WTC11 (cell line): ENCODE measurements at places on chromosomes 3 and 15.

- DNase-seq, result no peak
Observed at GRCh38 chr3:174659511-174659910, 199.6 kb upstream of the NAALADL2 start.

- peak; percentile 46 for DNase-seq
Observed at GRCh38 chr3:171165499-171165921, 139.0 kb upstream of the SLC2A2 start.

- peak; percentile 74 for DNase-seq
Observed at GRCh38 chr3:184354121-184354728, 7.2 kb downstream of the CLCN2 start.

DNA sequence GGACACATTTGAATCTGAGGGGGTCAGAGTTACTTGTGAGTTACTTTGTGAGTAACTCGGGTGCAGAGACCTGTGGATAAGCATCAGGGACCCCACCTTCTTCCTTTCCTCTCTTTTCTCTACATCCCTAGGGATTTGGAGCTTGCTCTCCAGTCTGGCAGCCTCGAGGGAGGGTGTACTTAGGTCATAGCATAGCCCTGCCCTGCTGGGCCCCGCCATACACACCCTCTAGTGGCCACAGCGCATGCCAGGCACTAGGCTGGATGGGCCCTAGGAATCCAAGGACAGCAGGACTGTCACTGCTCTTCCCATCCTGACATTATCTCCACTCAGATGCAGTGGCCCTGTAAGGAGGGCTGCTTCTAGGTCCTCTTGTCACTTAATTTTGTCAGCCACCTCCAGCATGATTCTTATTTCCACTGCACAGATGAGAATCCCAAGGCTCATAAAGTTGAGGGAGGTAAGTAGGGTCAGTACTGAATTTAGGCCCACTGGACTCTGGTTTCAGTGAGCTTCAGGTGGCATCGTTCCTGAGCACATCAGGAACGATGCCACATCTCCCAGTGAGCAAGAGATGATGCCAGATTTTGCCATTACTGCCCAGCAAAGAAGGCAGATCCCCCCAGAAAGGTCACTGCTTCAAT, 3.6 kb upstream of the SMAD6 start:
- peak; percentile 80 for DNase-seq

GRCh38 chr3:12115104-12115503, 43.6 kb downstream of the TIMP4 start:
- DNase-seq, result no peak

- DNase-seq, result no peak
Observed at GRCh38 chr3:123725652-123726400, 141.0 kb upstream of the HACD2 start.

GRCh38 chr3:179701176-179701827, 48.5 kb downstream of the USP13 start:
- DNase-seq, result no peak

- DNase-seq, result no peak
Observed at GRCh38 chr3:111218615-111219014, 147.0 kb downstream of the NECTIN3 start.

DNA sequence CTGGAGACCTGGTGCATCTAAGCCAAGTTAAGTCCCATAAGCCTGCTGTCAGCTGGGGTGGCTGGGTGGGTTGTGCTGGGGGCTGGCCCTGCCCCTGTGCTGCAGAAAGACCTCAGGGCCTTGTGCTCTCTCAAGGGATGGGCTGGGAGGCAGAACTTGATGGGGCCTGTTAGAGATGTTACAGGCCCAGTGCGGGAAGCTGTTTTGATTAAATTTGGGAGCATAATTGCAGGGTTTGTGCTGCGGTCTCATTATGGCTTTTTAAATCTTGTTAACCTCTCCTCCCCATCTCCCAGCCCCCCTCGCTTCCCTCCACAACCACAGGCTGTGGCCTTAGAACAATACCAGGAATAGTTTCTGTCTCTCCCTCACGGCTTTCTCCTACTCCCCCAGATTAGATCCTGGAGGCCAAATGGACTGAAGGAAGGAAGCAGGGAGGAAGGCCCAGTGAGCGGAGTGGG, 87.6 kb upstream of the TLE3 start:
- no peak for DNase-seq

DNA sequence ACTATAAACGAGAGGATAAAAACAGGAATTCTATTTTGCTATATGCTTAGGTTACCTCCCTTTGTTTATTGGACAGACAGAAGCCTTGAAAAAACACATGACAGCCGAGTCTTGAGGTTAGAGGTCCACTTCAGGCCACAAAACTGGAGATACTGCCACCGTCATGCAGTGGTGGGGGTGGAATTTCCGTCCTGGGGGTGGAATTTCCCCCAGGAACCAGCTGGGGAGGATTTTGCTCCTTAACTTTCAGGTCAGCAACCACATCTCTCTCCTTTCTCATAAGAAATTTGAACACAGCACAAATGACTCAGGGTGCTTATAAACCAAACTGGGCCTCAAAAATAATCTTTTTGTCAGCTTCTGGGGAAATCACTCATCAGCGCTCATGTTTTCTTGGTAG, 545.8 kb upstream of the ADAMTS9 start:
- DNase-seq, result no peak

- no peak for DNase-seq
Observed at GRCh38 chr15:63476229-63476632, 28.2 kb upstream of the USP3 start.

DNA sequence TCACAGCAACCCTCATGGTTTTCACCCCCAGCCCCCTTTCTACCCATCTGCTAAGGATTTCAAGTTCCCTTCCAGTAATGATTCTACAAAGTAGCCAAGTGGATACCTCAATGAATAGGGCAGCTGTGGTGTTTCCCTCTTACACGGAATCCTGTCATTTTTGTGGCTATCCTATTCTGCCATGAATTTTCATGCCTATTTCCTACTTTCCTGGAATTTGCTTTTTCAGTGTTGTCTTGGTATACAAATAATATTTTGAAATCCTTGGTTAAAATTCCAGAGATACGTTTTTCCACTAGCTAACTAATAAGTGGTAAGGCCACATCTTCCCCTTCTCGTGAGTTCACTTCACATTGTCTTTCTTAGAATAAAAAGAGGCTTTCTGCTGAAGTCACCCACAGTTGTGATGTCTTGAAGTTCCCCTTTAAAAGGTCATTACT, 7.5 kb downstream of the ADPRH start:
- DNase-seq, result no peak

- DNase-seq, result no peak
Observed at GRCh38 chr3:147046916-147047315, 359.4 kb downstream of the ZIC4 start.

- no peak for DNase-seq
Observed at GRCh38 chr3:182725372-182726251, 67.7 kb upstream of the ATP11B start.

DNA sequence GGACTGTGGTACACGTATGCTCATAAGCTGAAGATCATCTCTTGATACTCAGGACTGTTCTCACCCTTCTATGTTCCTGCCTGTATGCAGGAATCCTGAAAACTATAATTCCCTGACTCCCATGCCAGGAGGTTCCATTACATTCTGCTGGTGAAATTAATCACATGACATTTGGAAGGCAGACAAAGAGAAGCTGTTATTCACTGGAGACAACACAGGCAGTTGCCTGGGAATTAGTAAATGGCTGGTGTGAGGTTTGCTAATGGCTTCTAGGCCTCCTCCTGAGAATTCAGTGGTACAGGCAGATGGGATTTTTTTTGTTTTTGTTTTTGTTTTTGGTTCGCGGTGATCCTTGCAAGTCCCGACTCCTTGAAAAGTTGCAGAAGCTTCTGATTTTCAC, 91.4 kb downstream of the CTNNB1 start:
- no peak for DNase-seq

GRCh38 chr3:39910826-39911464, 101.5 kb downstream of the MYRIP start:
- DNase-seq, result no peak

GRCh38 chr3:172294223-172294806, 153.9 kb downstream of the GHSR start:
- no peak for DNase-seq

DNA sequence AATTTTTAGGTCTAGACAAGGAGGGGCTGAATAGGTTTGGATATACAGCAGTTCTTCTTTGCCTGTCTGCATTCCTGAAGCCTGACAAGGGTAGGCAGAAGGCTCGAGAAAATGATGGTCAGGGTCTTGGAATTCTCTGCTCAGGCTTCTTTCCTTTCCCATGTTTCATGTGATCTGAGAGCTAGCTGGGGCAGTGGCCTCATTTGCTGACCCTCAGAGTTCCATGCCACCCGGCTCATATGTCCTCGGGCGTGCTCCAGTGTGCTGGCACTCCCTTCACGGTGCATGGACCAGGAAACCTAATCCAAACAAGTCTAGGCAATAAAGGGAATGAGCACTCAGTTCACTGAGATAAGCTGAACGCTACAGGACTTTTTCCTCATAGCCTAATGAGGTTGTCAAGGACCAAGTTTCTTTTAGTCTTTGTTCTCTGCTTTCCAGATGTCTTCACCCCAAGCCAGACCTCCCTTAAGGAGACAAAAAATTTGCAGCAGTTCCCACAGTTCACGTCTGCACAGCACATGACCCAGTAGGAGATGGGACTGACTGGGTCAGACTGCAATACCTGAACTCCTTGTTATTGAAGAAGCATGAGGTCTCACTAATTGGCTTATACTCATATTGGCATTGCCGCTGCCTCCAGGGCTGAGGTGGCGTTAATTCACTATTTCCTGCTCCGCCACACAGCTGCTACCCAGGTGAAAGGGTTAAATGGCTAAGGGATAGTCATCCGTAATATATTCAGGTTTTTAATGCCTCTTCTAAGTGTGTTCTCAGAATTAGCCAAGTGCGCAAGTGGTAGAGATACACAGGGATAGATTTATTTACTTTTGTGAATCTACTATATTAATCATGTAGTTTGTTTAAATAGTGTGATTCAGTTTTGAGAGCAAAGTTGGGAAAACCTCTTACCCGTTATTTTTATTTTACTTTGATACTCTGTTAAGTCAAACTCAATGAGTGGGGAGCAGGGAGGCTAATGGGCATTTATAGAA, 15.3 kb upstream of the RTP4 start:
- no peak for DNase-seq
